Stimulated activated CD8-positive, alpha-beta memory T cell treated with anti-CD3 and anti-CD28 coated beads, Interleukin-2, amount 100 ng/mL, for 1 hour (primary cell): ENCODE measurements at places on chromosomes 4 and X.

DNA sequence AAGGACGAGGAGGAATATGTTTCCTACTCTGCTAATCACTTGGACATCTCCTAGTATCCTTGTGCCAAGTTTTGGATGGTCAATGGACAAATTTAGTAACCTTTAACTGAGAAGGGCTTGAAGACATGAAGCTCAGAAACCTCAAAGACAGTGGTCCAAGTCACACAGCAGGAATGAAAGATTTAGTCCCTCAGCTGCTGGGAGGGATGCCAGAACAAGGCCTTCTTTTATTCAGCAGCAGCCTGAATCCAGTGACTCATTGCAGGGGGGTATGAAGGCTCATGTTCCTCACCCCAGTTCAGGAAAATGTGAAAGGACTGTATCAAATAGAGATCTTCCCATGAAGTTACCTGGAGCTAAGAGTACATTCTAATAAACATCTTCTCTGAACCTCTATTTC is 214.9 kb upstream of the UGT8 start:
- DNase-seq: no peak

DNA sequence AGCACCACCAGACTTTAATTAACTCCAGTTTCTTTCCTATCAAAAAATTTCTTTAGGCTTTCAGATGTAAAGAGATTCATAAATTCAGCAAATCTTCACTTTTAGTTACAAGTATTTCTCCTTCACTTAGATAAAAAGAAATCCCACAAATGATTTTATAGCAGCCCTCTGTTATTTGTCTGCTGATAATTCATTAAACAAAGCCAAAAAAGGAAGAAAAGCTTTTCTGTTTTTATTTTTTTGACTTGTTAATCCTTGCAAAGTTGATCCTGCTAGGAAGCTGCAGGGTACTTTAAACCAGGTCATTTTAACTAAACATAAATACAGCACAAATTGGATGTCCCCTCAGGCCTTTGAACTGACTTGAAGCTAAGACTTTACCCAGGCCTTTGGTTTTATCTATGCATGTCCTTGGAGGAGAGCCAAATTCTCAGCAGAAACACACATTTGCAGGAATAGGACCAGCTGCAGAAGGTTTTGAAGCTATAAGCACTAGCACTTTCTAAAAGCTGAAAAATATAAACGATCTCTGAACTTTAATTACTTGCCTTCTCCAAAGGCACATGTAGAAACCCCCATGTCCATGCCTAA is 57.5 kb downstream of the PCDH18 start:
- no peak for DNase-seq

- no peak for DNase-seq
These were observed 745.4 kb downstream of the TECRL start for GRCh38 chr4:63663870-63664269.

- no peak for DNase-seq
These were observed 56.1 kb downstream of the CCKAR start for GRCh38 chr4:26434030-26434639.

DNA sequence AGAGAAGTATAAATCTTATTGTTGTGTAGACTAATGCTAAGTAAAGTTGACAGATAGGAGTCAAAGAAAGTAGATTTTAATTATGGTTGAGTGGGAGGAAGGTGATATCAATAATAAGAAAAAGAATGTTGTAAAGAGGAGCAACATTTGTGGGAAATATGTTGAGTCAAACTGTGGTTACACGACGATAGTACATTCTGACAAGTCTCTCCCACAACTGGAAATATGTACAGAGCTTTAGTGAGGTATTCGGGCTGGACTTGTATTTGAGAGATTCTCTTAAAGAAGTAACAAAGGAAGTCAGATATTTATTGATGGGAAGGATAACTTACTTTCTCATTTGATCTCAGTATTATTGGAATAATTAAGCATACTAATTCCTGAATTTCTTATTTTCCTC is 525.3 kb upstream of the MAGEB2 start:
- no peak for DNase-seq

DNA sequence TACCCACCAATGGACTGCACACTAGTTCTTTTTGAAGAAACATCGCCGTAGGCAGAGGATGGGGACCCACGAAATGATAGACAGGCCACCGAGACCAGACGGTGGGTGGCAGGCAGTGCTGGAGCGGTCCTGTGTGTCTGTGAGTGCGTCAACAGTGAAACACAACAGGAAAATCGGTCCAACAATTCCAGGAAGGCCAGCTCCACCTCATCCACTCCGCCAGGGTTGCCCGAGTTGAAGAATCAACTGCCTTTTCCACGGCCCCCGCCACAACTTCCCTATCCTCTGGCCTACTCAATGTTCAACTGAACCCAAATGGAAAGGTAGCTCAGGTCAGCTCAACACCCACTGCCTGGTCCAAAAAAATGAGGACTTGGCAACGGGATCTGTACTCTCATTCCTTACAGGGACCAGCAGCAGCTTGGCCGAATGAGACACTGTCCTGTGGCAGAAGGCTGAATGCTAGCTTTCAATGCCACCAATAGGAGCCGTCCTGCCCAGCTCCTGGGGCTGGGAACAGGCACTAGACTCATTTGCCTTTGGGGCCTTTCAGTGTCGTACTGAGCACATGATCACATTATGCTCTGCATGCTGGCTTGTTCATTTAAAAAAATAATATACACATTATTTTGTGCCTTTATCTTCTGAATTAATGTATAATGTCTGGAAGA is 43.5 kb downstream of the MID1 start:
- no peak for DNase-seq

DNA sequence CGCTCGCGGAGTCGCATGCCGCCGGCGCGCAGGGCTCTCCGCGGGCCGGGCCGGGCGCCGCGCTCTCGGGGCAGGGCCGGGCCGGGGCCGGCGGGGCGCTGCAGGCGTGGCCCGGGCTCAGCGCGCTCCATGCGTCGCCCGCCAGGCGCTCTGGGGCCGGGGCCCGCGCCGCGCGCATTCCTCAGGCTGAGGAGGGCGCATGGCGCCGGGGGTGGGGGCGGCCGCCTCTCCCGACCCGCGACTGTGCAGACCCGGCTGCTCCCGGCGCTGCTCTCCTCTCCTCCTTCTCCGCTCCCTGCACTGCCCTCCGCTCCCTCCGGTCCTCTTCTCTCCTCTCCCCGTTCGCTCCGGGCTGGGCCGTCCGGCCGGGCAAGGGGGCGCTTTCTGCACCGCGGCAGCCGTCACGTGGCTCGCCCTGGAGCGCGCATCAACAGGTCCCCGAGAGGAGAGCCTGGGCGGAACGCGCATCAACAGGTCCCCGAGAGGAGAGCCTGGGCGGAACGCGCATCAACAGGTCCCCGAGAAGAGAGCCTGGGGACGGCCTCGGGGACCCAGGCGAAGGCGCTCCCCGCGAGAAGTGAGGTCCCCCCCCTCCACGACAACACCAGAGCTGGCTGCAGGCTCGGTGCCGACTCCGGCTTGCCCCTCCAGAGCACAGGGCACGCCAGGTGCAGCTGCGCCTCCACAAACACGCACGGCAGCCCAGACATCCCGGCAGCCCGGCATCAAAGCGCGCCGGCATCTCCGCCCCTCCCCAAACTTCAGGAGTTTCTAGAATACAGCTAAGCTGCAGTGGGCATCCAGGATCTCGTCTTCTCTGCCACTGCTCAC is 12.9 kb downstream of the PPP2R3B start:
- DNase-seq: no peak

- DNase-seq: no peak
These were observed 63.7 kb downstream of the TMEM164 start for GRCh38 chrX:110066488-110067225.

- DNase-seq: no peak
These were observed 221.5 kb upstream of the NDST4 start for GRCh38 chr4:115334736-115335411.

GRCh38 chrX:107454302-107454701 is 4.8 kb downstream of the FRMPD3 start:
- DNase-seq: no peak
